ENCODE measurements at places on chromosomes 7 and 10.

GRCh38 chr7:46290374-46291049, 369.4 kb upstream of the IGFBP3 start:
- no peak for DNase-seq

DNA sequence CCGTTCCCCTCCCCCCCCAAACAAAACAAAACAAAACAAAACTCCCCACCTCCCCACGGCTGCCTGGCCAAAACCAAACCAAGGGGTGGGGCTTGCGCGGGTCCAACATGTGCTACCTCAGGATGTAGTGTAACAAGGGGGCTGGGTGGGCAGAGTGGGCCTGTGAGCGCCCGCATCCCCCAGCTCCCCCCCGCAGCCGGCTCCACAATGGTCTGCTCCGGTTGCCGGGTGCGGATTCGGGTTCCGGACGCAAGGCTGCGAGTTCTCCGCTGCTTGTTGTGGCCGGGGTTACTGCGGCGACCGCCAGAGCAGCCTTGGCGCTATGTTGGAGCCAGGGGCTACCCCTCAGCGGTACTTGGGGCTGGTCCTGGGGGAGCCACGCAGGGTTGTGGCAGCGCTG, 4.9 kb downstream of the C10orf143 start:
- DNase-seq: no peak

DNA sequence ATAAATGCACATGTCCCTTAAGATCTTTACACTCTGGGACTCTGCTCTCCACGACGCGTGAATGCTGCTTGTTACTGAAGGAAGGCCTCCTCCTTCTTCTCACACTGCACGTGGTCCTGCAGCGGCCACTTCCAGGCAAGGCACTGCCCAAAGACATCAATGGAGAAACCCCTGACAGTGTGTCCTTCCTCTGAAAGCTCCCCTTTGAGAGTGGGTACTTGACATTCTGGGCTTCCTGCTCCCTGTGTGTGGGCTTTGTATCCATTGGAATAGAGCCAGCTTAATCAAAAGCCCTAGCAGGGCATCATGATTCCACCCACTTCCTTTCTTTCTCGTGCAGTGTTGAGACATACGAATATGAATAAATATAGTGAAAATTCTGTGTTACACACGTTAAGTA, 69.7 kb upstream of the STK17A start:
- no peak for DNase-seq

GRCh38 chr7:47726047-47726726, 144.3 kb upstream of the TNS3 start:
- DNase-seq: no peak

DNA sequence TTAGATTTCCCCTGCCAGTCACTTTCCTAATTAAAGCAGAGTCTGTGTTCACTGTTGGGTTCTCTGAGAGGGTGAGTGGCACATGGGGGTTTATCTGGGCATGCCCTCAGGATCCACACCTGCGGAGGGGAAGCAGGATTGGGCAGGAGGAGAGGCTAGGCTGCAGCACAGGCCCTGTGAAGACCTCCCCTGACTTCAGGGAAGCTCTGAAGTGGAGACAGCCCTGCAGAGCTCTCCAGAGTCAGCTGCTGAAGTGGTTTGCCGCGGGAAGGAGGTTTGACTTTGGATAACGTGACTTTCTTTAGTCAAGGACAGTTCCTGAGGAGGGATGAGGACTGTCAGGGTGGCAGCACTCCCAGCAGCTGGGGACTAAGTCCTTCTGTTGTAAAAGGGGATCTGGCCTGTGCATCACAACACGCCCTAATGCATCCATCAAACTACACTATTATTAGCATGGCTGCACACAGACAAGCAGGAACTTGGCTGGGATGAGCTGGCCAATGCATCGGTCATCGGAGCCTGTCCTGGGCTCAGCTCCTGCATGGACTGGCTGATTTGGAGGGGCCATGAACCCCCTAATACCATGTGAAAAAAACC, 50.9 kb upstream of the LEP start:
- no peak for DNase-seq
